ENCODE measurements at places on chromosomes 6 and 20.
A peak's percentile ranks its signal among the peaks of the same experiment; 100 is the strongest.

GRCh38 chr6:158357570-158358216 lies 45.4 kb downstream of the TULP4 start:
- no peak for DNase-seq

GRCh38 chr20:31987744-31988143 lies 19.8 kb downstream of the XKR7 start:
- DNase-seq, result no peak

- no peak for DNase-seq
These were observed 7.9 kb downstream of the GNL1 start for GRCh38 chr6:30548375-30548774.

DNA sequence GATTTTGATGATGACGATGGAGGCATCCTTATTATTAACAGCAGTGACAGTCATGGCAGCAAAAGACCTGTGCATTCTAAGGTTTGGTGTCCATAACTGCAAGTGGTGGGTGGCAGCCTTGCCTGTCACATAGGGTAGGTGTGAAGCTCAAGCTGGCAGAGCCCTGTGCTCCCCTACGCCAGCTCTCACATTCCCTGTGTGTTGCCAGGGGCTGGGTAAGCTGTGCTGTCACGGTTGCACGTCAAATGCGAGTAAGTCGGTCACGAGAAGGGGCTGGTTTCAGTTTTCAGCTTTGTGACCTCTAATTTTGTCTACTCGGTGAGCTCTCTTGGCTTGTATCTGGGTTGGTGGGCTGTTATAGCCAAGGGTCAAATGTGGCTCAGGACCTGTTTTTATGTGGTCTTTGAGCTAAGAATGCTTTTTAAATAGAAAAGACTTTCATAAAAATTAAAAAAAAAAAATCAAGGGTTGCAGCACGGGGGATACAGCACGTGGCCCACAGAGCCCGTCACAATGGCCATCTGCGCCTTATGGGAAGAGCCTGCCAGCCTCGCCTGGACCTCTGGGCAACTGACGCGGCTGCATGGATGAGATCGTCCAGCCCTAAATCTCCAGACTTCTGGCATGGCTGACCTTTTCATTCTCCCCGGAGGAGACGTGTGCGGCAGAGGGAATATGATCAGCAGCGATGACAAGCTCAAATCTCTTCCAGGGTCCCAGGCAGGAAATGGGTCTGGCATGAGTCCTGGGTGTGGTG lies 148.5 kb downstream of the PHACTR3 start:
- no peak for DNase-seq

DNA sequence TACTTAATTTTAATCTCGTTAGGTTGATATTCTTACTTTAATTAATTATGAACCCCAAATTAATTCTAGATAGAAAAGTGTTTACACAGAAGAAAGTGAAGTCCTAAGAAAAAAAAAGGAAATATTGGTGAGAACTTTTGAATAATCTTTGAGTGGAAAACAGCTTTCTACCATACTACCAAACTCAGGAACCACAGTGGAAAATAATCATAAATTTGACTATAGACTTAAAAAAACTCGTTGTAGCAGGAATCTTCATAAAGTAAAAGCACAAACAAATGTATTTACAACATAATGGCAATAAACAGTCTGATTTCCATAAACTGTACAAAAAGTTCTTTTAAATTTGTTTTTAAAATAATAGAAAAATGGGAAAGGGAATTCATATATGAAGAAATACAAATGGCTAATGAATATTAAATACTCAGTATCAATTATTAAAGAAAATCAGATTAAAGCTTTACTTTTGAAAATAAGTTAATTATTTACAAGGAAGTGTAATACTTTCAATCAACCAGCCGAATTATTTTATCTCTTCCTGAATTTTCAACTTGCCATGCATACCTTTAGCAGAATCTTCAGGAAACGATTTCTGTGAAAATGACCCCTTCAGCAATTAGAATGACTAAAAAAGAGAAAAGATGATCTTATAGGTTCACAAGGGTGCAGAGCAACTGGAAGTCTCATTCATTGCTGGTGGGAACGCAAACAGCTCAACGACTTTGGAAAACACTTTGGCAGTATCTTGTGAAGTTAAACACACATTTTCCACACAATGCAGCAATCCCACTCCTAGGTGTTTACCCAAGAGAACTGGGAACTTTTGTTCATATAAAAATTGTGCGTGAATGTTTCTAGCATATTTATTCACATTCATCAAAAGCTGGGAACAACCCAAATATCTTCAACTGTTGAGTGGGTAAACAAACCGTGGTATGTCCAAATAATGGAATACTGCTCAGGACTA lies 38.5 kb upstream of the BMP6 start:
- no peak for DNase-seq

DNA sequence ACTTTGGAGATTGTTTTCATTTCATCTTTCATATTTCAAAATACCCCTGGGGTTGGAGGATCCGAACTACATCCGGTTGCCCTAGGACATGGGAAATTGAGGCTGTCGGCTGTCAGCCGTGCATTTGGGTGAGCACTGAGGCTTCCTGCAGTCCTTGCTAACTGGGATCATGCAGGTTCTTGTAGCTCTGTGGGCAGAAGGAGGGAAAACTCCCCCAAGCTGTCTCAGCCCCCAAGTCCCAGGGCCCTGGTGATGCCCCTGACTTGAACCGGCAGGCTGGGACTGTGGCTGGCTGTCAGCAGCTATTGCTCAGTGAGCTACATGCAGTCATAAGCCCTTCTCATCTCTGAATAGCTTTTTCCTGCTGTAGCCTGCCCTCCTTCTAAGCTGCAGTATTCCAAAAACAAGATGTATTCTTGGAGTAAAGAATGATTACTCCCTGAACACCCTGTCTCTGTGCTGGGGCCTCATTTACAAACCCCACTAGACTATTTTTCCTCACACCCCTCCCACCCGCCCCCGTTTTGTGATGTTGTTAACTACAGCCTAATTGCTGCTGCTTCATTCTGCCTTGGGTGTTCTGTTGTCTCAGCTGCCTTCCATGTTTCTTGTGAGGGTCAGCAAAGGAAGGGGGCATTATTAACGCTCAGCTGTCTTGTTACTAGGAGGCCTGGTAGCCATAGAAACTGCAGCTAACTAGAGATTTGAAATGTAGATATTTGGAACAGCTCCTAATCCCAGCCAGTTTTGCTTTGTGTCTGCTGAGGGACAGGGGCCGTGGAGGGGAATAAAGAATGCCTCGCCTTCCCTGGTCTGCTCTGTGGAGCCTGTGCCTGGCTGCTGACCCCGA lies 18.1 kb downstream of the MTRES1 start:
- no peak for DNase-seq

GRCh38 chr6:129498541-129498940 lies 211.4 kb downstream of the ARHGAP18 start:
- no peak for DNase-seq

GRCh38 chr20:44173846-44174245 lies 13.1 kb downstream of the JPH2 start:
- no peak for DNase-seq

- no peak for DNase-seq
These were observed 75.8 kb upstream of the RIN2 start for GRCh38 chr20:19682249-19682648.

- no peak for DNase-seq
These were observed 33.7 kb downstream of the CAP2 start for GRCh38 chr6:17427062-17427461.

DNA sequence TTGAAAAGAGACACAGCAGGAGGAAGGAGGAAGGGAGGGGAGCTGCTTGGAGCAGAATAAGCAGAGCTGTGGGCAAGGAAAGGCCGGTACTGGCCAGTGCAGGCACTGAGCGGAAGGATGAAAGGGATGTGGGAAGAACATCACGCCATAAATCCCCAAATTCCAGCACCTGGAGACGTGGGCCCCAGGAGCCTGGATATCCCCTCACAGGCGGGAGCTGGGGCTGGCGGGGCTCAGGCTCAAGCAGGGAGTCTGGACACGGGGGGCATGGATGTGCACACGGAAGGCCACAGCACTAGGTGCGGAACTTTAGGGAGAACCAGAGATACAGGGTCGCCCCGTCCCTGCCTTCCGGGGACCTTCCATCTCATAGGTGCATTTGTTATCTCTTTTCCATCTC lies 7.5 kb upstream of the RPP40 start:
- DNase-seq, result no peak

DNA sequence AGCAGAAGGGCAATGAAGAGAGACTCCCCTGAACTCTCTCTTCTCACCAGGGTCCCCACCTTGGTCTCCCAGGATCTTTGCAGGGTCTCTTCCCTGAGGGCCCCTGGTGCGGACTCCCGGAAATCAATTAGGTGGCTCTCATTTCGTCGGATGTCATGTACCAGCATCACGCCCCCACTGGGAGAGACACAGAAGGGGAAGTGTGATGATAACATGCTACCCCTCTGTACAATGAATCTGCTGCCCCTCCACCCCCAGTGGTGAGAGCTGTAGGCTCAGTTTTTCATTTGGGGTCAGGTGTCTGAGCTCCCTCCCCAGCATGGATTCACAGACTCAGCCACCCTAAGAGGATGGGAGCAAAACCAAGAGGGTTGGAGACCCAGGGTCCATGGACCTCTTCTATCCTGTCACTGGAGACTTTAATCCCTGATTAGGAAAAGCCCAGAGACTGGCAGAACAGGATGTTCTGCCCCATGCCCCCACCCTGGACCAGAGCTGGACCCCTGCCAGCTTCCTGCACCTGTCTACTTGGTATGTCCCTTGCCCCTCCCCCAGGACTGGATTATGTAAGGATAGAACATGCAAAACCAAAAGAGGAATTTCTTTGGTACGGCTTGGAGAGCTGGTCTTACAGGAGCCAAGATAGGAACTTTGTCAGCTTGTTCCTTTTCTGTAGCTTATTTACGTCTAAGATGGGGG lies 11.1 kb downstream of the GGT7 start:
- no peak for DNase-seq

- DNase-seq, result no peak
These were observed 108.3 kb downstream of the TNFAIP3 start for GRCh38 chr6:137975188-137975940.

- DNase-seq, result no peak
These were observed 29.8 kb downstream of the CTNNBL1 start for GRCh38 chr20:37723668-37724067.

- peak; percentile 43 for DNase-seq
These were observed 19.0 kb downstream of the PACSIN1 start for GRCh38 chr6:34484899-34485298.

- DNase-seq, result no peak
These were observed 8.3 kb downstream of the GZF1 start for GRCh38 chr20:23370274-23370673.

GRCh38 chr6:3281631-3282475 lies 23.1 kb downstream of the PSMG4 start:
- DNase-seq, result no peak

GRCh38 chr6:117404548-117404947 lies 21.2 kb downstream of the ROS1 start:
- no peak for DNase-seq

GRCh38 chr6:15793288-15793687 lies 130.5 kb upstream of the DTNBP1 start:
- no peak for DNase-seq

- no peak for DNase-seq
These were observed 792.0 kb upstream of the MAN1A1 start for GRCh38 chr6:120141601-120142000.

- no peak for DNase-seq
These were observed 86.9 kb downstream of the RAMACL start for GRCh38 chr6:166499350-166500163.

DNA sequence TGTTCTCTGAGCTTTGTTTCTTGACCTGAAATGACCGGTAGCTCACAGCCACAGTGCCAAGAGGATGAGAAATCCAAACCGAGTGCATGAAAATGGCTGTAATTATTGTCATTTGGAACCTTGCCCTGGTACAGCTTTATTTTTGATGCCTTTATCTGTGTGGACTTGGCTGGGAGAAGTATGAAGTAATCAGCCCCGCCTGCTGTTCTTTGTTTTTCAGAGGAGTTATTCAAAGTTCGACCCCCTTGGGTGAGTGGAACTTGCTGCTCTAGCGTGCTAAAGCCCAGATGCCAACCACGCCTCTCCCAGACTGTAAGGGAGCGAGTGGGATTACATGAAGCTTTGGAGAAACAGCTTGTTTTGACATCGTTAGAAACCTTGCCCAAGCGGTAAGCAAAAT lies 48.3 kb downstream of the ECT2L start:
- DNase-seq, result no peak

- DNase-seq, result no peak
These were observed 82.5 kb downstream of the CD83 start for GRCh38 chr6:14200047-14200446.

GRCh38 chr20:56995635-56996075 lies 270.8 kb downstream of the BMP7 start:
- DNase-seq, result no peak

- DNase-seq, result no peak
These were observed 433.2 kb downstream of the CD83 start for GRCh38 chr6:14550822-14551221.

- no peak for DNase-seq
These were observed 28.6 kb upstream of the FAM50B start for GRCh38 chr6:3820563-3820962.

DNA sequence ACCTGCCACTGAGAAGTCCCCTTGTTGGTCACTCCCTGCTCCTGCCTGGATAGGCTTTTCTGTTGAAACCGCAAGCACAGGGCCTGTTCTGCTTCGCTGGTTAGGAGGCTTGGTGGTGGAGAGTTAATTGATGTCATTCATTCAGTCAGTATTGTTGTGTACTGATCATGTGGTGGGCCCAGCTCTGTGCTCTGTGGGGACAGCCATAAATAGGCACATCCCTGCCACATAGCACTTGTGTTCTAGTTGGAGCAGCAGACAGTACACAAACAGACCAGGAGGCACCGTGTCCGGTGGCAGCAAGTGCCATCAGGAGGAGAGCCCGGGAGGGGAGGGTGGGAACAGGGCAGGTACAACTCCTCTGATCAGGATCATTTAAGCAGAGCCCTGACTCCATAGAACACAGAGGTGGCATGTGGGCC lies 155.2 kb upstream of the INSM1 start:
- DNase-seq, result no peak

DNA sequence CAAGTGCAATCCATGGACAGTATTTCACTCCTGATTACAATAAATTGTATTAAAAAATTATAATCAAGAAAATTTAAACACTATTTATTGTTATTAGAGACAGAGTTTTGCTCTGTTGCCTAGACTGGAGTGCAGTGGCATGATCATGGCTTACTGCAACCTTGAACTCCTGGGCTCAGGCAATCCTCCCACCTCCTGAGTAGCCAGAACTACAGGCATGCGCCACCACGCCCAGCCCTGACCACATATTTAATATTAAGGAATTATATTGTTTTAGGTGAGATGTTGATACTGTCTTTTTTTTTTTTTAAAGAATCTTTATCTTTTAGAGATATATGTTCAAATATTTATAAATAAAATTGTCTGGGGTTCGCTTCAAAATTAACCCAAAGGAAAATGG lies 14.6 kb downstream of the LCA5 start:
- no peak for DNase-seq

GRCh38 chr6:160226118-160226591 lies 32.5 kb downstream of the SLC22A2 start:
- DNase-seq, result no peak

Data from stimulated activated CD8-positive, alpha-beta memory T cell treated with anti-CD3 and anti-CD28 coated beads, Interleukin-15, amount 100 ng/mL, for 4 hours (primary cell).